ENCODE measurements at places on chromosomes 7 and 10. TPM values are rescaled to one million over a fixed set of nuclear protein-coding genes. Genes with fewer than 3 reads are reported as not detected.

GRCh38 chr7:142440906-142441411 lies 183.1 kb upstream of the PRSS58 start:
- H3K4me1 ChIP-seq: peaks cover 14% of the 10 kb centered on the region
- no peak overlapping the region for H3K4me3 ChIP-seq
- DNase-seq: no peak
- no peaks in the 10 kb centered on the region for H3K36me3 ChIP-seq
- H3K27ac ChIP-seq: peak overlapping the region; percentile 73
- H3K27me3 ChIP-seq: no peaks in the 10 kb centered on the region

GRCh38 chr7:46812101-46812675 lies 769.7 kb downstream of the TNS3 start:
- DNase-seq: no peak
- no peak overlapping the region for H3K27ac ChIP-seq
- H3K36me3 ChIP-seq: no peaks in the 10 kb centered on the region
- H3K27me3 ChIP-seq: no peaks in the 10 kb centered on the region
- no peak overlapping the region for H3K4me3 ChIP-seq

DNA sequence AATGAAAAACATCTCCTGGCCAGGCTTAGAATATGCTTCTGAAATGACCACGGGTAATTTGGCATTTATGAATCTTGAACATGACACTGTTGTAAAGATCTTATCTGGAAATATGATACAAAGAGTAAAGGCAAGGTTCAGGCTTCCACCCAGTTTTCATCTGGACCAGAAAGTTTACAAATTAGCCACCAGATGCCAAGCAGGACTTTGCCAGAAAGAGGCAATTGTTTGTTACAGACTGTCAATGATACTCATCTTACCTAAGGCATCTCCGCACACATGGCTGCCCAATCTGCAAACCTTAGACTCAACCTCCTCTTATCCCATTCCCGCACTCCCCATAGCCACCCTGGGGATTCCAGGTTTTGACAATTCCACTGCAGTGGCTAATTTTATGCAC lies 795.3 kb downstream of the TYW1 start:
- no peak for DNase-seq
- no peak overlapping the region for H3K4me3 ChIP-seq
- H3K27ac ChIP-seq: no peak overlapping the region
- no peaks in the 10 kb centered on the region for H3K27me3 ChIP-seq
- no peaks in the 10 kb centered on the region for H3K4me1 ChIP-seq

DNA sequence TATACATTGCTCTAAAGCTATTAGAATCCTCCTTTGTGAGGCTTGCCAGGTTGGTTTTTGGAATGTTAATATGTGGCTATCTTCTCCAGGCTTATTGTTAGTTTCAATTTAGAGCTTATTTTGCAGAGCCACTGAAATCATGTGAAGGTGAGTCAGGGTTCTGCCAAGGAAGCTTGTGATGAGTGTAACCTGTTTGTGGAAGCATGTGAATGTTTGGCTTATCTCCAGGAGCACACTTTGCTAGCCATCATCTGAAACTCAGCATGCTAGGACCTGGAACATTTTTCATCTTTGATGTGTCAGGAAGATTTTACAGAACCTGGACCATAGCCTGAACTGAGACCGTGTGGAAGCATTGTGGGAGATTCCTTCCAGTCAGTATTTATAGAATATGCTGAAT lies 197.3 kb downstream of the PPP1R9A start:
- no peaks in the 10 kb centered on the region for H3K36me3 ChIP-seq
- no peaks in the 10 kb centered on the region for H3K27me3 ChIP-seq
- no peaks in the 10 kb centered on the region for H3K4me1 ChIP-seq
- H3K27ac ChIP-seq: no peak overlapping the region

Gene CYP3A7
- not detected for polyA plus RNA-seq

GRCh38 chr10:131726076-131726880 lies 174.5 kb upstream of the PPP2R2D start:
- H3K27ac ChIP-seq: no peak overlapping the region
- H3K36me3 ChIP-seq: no peaks in the 10 kb centered on the region
- H3K27me3 ChIP-seq: no peaks in the 10 kb centered on the region
- DNase-seq: no peak
- no peak overlapping the region for H3K4me3 ChIP-seq
- H3K4me1 ChIP-seq: no peaks in the 10 kb centered on the region
